Choroid plexus epithelial cell (primary cell): ENCODE measurements at places on chromosomes 1 and 21.
A peak's percentile ranks its signal among the peaks of the same experiment; 100 is the strongest.

- no peak for DNase-seq
These were observed 64.9 kb upstream of the SYT6 start for GRCh38 chr1:114218361-114219171.

- DNase-seq: peak; percentile 57
These were observed 25.8 kb downstream of the PTPN14 start for GRCh38 chr1:214525535-214526019.

DNA sequence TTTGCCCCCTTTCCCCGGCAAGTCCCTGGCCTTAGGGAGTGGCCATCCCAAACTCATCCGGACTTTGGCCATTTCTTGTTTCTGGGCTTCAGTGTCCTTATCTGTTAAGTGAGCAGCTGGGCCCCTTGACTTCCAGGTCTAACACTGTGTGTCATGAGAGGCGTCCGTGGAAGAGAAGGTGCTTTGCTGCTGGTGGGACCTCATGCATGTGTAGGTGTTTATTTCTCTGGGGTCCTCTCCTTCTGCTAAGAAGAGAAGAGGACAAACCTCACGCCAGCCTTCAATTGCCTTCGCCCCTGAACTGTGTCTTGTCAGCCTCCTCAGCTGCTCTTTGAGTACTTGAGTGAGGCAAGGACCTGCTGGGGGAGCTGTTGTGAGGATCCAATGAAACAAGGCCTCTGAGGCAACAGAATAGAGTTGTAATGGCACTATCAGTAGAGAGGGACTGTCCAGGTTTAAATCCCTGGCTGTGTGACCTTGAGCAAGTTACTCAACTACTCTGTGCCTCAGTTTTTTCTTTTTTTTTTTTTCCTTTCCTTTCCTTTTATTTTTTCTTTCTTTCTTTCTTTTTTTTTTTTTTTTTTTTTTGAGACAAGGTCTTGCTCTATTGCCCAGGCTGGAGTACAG lies 72.5 kb downstream of the RUNX3 start:
- no peak for DNase-seq

DNA sequence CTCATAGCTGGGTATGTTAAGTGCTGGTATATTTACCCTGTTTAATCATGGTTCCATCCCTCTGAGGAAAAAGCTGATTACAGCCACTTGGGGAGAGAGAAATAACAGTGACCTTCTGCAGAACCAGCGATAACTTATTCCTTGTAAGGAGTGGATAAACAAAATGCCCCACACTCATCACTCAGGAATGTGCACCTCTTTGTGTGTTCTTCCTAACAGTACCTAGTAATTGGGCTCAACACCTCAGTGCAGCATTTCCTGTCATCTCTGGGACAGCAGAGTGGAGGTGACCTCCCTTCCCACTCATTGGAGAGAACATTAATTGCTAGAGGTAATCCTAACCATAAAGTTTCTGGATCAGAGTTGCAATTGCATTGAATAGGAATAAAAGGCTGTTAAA lies 112.5 kb upstream of the F3 start:
- peak; percentile 66 for DNase-seq

GRCh38 chr1:180964595-180964994 lies 51.9 kb downstream of the KIAA1614 start:
- DNase-seq: no peak

GRCh38 chr1:233269656-233270055 lies 25.9 kb downstream of the PCNX2 start:
- peak; percentile 58 for DNase-seq

DNA sequence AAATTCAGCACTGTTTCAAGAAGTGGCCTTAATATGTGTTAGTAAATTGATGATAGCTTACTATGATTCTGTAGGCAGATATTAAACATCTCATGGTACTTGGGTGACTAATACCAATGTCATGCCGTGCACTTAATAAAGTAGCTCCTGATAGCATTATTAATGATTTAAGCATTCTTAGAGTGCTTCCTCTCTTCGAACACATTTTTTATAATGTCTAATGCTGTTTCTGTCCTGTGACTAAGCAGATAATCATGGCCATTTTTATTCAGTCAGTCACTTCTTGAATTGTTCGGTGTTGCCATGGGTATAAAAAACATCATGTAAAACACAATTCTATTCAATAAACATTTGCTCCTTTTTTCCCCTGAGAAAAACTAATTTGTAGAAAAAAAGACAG lies 804.6 kb upstream of the ADGRL4 start:
- peak; percentile 55 for DNase-seq

DNA sequence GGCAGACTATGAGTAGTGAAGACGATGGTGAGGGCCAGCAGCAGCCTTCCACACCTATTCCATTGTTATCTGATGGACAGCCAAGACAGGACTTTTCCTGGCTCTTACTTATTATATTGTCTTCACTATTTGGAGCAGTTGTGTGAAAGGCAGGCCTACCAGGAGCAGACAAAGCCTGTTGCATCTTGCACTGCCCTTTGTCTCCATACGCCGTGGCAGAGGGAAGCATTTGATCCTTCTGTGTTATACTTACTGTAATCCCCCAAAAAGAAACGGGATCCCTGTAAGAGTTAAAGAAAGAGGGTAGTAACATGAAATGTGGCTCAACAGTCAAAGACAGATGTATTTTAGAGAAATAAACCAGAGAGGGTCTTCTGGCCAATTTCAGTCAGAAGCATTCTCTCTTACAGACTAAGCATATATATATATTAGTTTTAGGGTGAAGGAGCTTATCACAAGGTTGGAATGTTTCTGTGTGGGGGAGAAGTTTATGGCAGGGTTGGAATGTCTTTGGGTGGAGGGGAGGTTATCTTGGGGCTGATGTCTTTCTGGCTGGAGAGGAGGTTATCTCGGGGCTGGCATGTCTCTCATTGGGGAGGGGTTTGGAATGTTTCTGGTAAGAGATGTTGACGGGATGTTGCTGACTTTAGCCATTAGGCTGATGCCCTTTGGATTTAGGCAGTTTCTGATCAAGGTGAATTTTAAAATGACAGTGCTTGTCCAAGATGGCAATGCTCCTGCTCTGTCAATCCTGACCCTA lies 23.4 kb upstream of the HSD3B1 start:
- DNase-seq: no peak

DNA sequence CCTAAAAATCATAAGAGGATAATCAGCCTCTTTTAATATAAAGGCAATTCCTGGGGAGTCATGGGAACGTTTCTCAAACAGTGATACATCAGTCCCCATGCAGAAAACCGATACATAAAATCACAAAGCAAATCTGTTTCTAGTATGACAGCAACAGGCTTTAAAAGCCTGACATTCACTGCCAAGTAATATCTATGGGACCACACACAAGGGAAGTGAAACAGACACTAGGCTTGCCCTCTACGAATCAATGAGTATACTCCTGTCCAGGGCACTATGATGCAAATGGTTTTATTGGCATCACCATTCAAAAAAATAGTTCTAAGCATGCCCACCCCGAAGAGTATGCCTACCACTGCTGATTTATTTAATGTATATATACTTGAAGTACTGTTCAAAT lies 54.4 kb downstream of the TIAM1 start:
- DNase-seq: no peak

- peak; percentile 30 for DNase-seq
These were observed 57.2 kb upstream of the C1orf185 start for GRCh38 chr1:51044834-51045233.
